ENCODE measurements at places on chromosomes 13 and 19.
A peak's percentile ranks its signal among the peaks of the same experiment; 100 is the strongest.

DNA sequence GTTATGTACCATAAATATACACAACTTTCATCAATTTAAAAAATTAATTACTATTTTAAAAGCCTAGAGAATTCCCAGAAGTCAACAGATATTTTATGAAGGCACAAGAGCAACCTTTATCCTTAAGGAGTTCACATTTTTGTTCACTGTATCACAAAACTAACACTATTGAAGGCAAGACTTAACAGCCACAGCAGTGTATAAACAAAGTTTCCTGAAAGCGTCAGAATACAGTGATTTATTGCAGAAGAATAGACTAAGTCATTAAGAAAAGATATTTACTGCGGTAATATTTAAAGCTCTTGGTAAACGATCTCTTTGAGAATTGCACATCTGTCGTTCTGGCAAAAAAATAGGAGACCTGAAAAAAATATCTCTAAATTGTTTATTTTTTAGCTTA is 419.3 kb upstream of the NBEA start:
- no peak for DNase-seq

GRCh38 chr13:46170687-46171086 is 11.3 kb downstream of the LCP1 start:
- DNase-seq = no peak

DNA sequence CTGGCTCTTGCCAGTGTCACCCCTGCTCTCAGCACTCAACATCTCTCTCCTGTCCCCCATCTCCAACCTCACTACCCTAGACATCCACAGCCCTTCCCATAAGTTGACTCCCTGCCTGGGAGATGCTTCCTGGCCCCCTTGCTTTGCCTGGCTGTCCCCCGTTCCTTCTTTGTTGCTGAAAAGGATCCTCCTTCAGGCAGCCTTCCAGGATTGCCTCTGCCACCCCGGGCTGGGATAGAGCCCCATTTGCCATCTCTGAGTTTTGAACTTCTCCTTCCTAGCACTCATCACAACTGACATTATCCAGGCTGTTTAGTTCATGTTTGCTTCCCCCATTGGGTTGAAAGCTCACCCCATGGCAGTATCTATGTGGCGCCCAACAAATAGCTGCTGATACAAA is 20.0 kb downstream of the CPAMD8 start:
- no peak for DNase-seq

- DNase-seq = no peak
Measured at GRCh38 chr19:52231154-52231910, 38.1 kb upstream of the ZNF766 start.

DNA sequence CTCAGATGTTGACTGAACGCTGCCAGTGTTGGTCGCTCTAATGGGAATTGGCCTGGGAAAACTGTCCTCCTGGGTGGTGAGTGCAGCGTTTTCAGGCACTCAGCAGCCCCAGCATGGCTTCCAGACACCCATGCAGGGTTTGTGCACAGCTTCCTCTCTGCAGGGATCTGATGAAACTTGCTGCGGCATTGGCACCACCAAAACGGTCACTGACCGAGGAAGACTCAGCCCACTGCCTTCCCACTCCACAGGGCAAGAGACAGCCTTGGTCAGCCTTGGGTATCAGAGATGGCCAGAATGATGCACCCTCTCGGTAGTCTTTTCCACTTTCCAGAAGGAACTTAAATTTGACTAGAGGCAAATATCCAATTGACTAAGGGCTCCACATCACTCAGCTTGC is 398.9 kb downstream of the IRS2 start:
- DNase-seq = no peak

- no peak for DNase-seq
Measured at GRCh38 chr19:32458500-32459123, 53.0 kb downstream of the DPY19L3 start.

GRCh38 chr19:38834104-38834490 is 2.5 kb upstream of the ECH1 start:
- no peak for DNase-seq

DNA sequence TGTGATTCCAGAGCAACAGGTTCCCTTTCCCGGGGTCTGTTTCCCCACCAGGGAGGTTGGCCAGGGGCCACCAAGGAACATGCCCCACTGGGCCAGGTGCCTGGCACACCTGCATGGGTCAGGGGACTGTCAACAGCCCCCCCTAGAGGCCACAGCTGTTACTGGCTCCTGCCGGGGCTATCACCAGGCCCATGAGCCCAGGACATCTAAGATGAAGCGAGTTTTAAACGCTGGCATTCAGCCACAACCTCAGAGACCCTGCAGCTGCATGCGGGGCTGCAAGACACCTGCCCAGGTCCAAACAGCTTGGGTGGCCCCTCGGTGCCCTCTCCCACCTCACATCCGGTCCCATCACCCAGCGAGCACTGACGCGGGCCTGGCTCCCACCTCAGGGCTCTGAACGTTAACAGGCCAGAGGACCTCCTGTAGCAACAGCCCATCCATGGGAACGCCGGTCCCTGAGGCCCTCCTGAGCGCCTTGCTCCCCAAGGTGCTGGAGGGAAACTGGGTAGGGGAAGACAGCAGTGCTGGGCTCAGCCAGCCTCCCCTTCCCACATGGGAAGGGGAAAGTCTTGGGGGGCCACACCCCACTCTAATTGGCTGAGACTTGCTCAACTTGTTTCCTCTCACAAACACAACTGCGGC is 12.0 kb downstream of the KHSRP start:
- DNase-seq = peak; percentile 45

DNA sequence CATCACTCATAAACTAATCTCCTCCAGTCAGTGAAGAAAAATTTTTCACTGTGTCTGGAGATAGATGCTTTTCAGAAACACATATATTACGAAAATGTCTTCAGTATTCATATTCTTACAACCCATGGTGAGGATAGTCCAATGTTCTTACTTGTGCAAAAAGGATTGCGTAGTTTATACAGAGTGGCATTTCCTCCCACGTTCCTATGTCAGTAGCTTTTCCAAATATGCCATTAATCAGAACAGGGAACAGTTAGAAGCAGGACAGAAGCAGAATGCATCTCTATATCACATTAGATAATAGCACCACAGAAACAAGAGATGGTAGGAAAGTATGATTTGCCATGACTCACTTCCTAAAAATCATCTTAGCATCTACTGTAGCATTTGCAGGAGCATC is 282.9 kb downstream of the SLITRK5 start:
- DNase-seq = no peak

DNA sequence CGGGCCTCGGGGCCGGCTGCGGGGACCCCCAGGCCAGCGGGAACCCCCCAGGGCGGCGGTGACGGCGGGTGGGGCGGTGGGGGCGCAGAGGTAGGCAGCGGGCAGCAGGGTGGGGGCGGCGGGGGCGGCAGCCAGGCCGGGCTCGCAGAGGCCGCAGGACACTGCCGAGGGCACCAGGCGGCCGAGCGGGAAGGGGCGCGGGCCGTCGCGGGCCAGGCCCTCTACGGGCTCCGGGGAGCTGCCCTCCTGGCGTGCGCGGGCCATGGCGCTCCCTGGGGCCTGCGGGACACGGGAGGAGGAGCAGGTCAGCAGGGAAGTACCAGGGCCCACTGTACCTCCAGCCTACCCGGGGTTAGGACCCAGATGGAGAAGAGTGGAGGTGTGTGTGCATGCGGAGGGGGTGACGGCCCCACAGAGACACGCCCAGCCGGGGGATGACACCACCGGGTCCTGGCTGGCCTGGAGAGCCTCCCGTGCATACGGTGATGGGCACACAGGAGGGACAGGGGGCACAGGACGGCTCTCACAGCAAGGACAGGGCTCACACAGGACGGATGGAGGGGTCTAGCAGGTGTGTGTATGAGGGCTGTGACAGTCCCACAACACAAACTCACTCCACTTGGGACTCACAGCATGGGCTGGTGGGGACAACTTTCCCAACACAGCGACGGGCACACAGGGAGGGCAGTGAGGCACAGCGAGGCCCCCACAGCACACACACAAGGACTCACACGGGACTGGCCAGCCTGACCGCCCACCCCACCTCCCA is 2.6 kb downstream of the BBC3 start:
- no peak for DNase-seq

GRCh38 chr13:79477968-79478367 is 3.0 kb upstream of the NDFIP2 start:
- no peak for DNase-seq

DNA sequence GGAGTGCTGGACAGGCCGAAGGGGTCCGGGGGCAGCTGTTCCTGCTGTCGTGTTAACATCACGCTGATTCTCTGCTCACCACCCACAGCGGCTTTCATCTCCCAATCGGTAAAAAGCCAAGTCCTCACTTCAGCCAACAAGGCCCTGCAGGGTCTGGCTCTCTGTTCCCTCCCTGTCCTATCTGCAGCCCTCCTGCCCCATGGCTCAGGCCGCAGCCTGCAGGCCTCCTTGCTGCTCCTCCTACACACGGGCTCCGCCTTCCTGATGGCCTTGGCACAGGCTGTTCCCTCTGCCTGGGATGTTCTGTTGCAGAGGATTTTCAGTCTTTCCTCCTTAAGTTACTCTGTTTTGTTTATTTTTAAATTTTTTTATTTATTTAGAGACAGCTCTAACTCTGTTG is 22.2 kb downstream of the FUZ start:
- DNase-seq = no peak

GRCh38 chr13:46683676-46684260 is 113.2 kb downstream of the ESD start:
- DNase-seq = no peak

- DNase-seq = no peak
Measured at GRCh38 chr13:111130116-111130508, 15.0 kb downstream of the ARHGEF7 start.

Data from femur (tissue), 1 donor.